Stimulated activated effector memory CD8-positive, alpha-beta T cell treated with anti-CD3 and anti-CD28 coated beads, Interleukin-12 subunit alpha, Interleukin-12 subunit beta, amount 100 ng/mL, for 72 hours (primary cell): ENCODE measurements at places on chromosomes 11 and 22.

DNA sequence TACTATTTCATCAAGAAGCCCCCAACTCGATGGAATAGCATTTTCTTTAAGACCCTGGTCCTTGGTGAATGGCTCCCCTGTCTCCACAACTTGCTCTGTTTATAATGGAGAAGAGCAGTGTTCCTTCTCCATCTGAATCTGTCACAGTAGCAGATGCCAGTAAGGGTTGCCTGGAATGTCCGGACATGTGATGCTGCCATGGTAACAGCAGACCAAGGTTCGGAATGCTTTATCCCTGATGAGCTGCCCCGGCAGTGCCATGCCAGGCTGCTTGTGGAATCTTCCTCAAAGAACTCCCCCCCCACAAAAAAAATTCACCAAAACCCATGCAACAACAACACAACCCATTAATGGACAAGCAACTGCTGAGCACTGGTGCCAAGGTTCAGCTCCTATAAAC, 72.5 kb downstream of the KCNC1 start:
- DNase-seq: no peak

- no peak for DNase-seq
These were observed 140.3 kb upstream of the RAG2 start for GRCh38 chr11:36738292-36738861.

DNA sequence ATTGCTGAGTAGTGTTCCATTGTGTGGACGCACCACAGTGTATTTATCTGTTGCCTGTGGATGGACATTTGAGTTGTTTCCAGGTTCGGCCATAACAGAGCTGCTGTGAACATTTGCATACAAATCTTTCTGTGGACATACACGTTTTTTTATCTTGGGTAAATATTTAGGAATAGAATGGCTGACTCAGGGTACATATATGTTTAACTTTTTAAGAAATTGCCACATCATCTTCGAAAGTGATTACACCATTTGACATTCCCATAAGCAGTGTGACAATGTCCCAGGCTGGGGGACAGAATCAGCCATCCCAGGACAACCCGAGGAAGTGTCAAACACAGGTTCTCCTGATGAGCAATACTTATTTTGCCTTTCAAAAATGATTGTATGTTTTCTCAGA, 87.9 kb downstream of the OSBP2 start:
- DNase-seq: no peak

DNA sequence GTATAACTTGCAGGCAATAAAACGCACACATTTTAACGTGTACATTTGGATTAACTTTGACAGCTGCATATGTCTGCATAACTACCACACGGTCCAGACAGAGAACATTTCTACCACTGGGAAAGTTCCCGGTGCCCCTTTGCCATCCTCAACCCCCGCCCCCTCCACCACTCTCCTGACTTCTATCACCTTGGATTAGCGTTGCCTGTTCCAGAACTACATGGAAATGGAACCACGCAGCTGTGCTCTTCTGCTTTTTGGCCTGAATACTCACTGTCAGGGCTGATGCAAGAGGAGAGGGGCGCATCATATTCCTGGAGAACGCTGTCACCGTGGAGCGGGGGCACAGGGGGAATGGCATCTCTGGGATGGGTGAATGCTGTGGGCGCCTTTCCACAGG, 62.1 kb downstream of the LRP5 start:
- DNase-seq: no peak

GRCh38 chr11:68844801-68845200, 3.1 kb upstream of the CPT1A start:
- DNase-seq: no peak

DNA sequence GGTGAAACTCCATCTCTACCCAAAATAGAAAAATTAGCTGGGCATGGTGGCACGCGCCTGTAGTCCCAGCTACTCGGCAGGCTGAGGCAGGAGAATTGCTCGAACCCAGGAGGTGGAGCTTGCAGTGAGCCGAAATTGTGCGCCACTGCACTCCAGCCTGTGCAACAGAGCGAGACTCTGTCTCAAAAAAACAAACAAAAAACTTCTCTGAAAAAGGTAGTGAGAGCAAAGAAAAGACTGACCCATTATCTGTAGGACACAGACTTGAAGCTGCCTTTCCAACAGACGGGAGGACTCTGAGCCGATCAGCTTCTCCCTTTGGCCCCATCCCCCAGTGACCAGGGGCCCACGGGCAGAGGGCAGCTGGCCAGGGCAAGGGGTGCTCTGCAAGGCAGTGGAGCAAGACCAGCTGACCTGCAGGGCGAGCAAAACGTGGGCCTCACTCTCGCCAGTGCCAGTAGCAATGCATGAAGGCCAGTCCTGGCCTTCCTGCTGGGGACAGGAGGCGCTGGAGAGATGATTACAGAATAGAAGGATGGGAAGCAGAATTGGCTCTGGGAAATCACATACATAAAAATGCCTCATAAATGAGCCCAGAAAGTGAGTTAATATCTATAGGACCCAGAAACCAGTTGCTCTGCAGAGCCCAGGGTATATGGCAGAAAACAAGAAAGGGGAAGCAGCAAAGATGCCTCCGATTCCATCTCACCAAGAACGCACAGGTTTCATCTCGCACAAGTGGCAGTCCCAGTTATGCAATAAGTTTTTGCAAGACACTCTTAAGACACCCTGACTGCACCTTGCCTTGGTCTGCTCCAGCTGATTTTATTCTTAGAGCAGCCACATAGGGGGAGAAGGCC, 2.8 kb downstream of the EHD1 start:
- DNase-seq: no peak

GRCh38 chr11:61072316-61073109, 29.8 kb upstream of the CD5 start:
- DNase-seq: no peak
